ENCODE measurements at places on chromosomes 11 and 22. TPM values are rescaled to one million over a fixed set of nuclear protein-coding genes. Genes with fewer than 3 reads are reported as not detected.

NAV2 gene
- total RNA-seq = 19.2 TPM

NXPE4 gene
- not detected for total RNA-seq

CARNS1 gene
- total RNA-seq = 0.69 TPM

ABCC8 gene
- total RNA-seq = 18.0 TPM

PANX2 gene
- total RNA-seq = 0.67 TPM

PARVG gene
- 17.0 TPM for total RNA-seq

TESMIN gene
- total RNA-seq = 1.6 TPM

PGA4 gene
- 2.9 TPM for total RNA-seq

GAB2 gene
- 8.7 TPM for total RNA-seq

OR51B2 gene
- total RNA-seq = not detected

AIFM3 gene
- total RNA-seq = 1.1 TPM

C1QTNF5 gene
- 8.5 TPM for total RNA-seq

LRRC32 gene
- total RNA-seq = 8.1 TPM

CHRM4 gene
- total RNA-seq = 0.08 TPM

MYO18B gene
- 0.09 TPM for total RNA-seq

OLFML1 gene
- total RNA-seq = 3.7 TPM

OTOG gene
- total RNA-seq = not detected

Data from pancreas (tissue), 10 donors.